ENCODE measurements at places on chromosomes 3 and 15.

- DNase-seq = no peak
Measured at GRCh38 chr3:2741516-2741915, 368.7 kb downstream of the IL5RA start.

DNA sequence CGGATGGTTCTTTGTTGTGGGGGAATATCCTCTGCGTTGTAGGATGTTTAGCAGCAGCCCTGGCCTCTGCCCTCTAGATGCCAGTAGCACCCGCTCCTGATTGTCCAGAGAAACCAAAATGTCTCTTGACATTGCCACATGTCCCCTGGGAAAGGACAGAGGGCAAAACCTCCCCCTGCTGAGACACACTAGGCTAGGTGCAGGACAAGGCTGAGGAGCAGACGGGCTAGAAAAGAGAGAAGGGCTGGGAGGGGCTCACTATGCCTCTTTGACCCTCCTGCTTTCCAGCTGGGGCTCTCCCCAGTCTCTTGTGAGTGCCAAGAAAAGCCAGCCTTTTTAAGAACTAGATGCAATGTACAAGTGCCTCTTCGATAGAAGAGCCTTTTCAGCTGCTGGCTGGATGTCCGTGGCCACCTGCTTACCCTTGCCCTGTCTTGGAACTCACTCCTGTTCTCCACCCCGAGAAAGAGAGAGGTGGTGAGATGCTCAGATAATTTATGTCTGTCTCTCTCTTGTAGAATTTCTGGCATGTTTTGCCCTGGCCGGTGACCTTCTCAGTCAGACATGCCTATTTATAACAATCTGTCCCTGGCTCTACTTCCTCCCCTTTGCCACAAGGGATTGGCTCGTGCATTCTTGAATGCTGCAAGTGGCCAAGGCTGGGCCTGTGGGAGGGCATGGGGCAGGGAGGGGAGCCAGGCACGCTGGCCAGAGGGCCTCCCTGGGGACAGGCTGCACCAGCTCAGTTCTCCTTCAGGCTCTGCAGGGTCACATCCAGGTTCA is 142.6 kb downstream of the RPLP1 start:
- no peak for DNase-seq

- DNase-seq = no peak
Measured at GRCh38 chr15:66852064-66852905, 150.2 kb downstream of the SMAD6 start.

DNA sequence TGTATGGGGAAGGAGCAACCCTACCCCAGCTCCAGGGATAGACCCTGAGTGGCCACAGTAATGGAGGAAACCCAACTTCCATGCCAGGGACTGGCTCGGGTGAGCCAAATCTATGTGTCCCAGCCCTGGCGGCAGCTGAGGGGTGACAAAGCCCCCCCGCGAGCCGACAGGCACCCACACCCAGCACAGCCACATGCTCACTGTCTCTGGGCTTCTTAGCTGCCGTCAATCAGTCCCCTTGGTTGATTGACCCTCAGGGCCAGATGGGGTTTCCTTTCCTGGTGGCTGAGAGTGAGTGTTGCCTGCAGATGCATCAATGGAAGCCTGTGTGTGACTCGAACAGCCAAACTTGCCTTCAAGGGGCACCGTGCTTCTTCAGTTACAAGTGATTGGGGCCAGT is 2.1 kb upstream of the OCA2 start:
- DNase-seq = no peak

- no peak for DNase-seq
Measured at GRCh38 chr15:70474471-70475406, 288.6 kb downstream of the UACA start.

GRCh38 chr3:7978087-7978422 is 523.6 kb upstream of the LMCD1 start:
- no peak for DNase-seq

GRCh38 chr3:57715686-57716085 is 22.8 kb upstream of the DENND6A start:
- no peak for DNase-seq

- DNase-seq = no peak
Measured at GRCh38 chr3:142027300-142027699, 122.0 kb downstream of the TFDP2 start.

- no peak for DNase-seq
Measured at GRCh38 chr3:38164643-38164951, 740 bp upstream of the OXSR1 start.

DNA sequence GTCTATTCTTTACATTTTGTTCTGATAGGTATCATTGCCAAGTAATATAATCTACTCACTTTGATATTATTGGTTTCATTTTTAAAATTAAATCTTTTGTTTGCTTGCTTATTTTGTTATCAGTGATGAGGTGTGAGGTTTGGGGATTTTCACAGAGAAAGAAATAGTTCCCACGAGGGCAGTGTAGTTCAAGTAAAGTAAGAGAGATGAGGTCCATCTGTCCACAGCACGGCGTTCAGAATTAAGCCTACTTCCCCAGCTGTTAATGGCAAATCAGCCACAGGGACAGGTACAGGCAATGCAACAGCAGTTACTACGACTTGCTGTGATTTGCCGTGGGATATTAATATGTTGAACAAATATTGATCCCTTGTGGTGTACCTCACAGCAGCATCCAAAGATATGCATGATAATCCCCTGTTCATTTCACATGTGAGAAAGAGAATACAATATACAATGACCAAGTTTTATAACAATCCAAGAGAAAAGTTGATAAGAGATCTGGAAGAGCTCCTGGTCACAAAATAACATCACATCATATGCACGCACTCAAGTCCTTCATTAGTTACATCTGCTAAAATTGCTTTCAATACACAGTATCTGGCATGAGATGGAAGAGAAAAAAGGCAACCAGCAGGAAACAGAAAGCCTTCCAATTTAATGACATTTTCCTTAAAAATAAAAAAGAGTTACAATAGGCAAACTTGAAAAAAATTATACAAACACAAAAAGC is 131.6 kb downstream of the TUSC7 start:
- no peak for DNase-seq

- no peak for DNase-seq
Measured at GRCh38 chr3:76107935-76108570, 322.7 kb upstream of the ZNF717 start.

- no peak for DNase-seq
Measured at GRCh38 chr3:69855436-69856162, 116.3 kb downstream of the MITF start.

- no peak for DNase-seq
Measured at GRCh38 chr3:123525433-123525832, 59.4 kb downstream of the HACD2 start.

DNA sequence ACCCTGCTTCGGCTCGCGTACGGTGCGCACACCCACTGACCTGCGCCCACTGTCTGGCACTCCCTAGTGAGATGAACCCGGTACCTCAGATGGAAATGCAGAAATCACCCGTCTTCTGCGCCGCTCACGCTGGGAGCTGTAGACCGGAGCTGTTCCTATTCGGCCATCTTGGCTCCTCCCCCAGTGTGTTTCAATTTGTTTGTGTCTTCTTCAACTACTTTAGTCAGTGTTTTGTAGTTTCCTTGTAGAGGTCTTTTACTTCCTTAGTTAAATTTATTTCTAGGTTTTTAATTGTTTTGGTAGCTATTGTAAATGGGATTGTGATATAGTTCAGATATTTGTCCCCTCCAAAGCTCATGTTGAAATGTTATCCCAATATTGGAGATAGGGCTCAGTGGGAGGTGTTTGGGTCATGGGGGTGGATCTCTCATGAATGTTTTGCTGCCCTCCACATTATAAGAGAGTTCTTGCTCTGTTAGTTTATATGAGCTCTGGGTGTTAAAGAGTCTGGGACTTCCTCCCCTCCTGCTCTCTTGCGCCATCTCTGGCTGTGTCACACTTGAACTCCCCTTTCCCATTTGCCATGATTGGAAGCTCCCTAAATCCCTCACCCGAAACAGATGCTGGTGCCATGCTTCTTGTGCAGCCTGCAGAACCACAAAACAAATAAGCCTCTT is 304.4 kb downstream of the DOCK3 start:
- no peak for DNase-seq

GRCh38 chr3:65568497-65568896 is 470.2 kb downstream of the MAGI1 start:
- no peak for DNase-seq

GRCh38 chr3:55766753-55767152 is 279.6 kb upstream of the WNT5A start:
- no peak for DNase-seq

DNA sequence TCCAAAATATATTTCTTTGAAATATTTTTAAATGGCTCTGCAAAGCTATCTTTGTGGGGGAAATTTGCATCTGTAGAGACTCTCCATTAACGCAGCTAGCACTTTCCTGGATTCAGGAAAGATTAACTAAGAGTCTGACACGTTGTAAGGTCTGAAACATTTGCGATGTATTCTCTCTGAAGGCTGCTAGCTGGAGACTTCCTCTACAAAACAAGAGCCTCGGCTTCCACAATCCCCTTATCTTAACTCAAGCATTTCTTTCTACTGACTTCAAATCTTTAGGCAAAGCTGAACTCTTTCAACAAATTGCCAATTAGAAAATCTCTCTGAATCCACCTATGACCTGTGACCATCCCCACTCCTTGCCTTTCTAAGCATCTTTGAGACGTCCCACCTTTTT is 250.5 kb downstream of the KLF13 start:
- DNase-seq = no peak

DNA sequence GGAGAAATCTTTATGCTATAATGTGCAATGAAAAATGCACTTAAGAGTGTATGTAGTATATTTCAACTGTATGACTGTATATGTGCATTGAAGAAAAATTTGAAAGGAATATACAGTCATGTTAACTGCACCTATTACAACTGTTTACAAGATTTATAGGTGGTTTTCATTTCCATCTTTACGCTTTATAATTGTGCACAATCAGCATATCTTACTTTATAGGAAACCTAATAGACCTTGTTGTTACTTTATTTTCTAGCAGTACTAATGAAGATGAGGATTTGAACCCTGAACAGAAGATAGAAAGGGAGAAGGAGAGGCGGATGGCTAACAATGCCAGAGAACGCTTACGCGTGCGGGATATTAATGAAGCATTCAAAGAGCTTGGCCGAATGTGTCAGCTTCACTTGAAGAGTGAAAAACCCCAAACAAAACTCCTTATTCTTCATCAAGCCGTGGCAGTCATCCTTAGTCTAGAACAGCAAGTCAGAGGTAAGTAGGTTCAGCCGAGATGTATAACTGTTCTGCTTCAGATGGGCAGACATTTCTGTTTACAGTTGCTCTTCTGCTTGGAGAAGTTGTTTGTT is 103.4 kb upstream of the CGNL1 start:
- DNase-seq = no peak

Data from stimulated activated CD8-positive, alpha-beta memory T cell treated with anti-CD3 and anti-CD28 coated beads, Interleukin-15, amount 100 ng/mL, for 48 hours (primary cell).